ENCODE measurements at places on chromosomes 16 and 17.

- no peak for DNase-seq
Observed at GRCh38 chr16:58859958-58860669, 126.0 kb upstream of the GOT2 start.

GRCh38 chr16:85573696-85574641 is 39.2 kb upstream of the GSE1 start:
- DNase-seq, result no peak

GRCh38 chr17:39018267-39019134 is 51.3 kb upstream of the FBXO47 start:
- DNase-seq, result no peak

DNA sequence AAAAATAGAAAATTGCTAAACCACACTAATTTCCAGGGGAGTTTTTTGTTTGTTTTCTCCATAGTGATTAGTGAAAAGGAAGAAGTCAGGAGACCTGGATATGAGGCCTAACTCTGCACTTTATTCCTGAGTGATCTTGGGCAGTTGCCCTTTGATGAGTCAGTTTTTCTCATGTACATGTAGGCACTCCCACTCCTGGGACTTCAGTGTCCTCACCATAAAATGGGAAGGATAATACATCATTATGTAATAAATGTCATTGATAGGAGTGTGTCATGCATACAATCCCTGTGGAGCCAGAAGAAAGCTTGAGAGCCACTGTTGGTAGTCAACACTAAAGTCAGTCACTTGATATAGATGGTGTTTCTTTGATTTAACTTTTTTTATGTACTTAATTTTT is 32.5 kb downstream of the WIPF2 start:
- no peak for DNase-seq

- DNase-seq, result no peak
Observed at GRCh38 chr16:82990155-82990554, 363.4 kb downstream of the CDH13 start.

- no peak for DNase-seq
Observed at GRCh38 chr16:16009401-16009800, 60.0 kb downstream of the ABCC1 start.
